Hepatic stellate cell (primary cell): ENCODE measurements at places on chromosomes 11 and 22.
A peak's percentile ranks its signal among the peaks of the same experiment; 100 is the strongest.

GRCh38 chr22:21702094-21702493, 33.5 kb downstream of the YPEL1 start:
- no peak for DNase-seq

DNA sequence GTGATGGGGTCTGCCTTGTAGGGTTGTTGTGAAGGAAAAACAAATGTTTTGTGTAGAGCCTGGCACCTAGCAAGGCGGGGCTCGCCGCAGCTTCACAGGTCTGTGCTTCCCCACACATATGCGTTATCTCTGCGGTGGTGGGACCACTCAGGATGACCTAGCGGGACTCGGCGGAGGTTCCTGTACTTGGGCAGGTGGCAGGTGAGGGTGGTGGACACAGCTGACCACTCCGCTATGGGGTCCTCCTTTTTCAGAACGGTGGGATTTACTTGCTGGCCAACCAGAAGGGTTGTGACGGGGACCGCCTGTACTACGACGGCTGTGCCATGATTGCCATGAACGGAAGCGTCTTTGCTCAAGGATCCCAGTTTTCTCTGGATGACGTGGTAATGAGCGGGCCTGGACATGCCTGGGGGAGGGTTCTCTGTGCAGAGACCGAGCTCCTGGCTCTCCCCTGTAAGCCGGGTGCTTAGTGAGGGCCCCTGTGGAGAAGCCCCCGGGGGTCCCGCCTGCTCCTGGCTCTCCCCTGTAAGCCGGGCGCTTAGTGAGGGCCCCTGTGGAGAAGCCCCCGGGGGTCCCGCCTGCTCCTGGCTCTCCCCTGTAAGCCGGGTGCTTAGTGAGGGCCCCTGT, 21.3 kb downstream of the NADSYN1 start:
- DNase-seq = no peak

DNA sequence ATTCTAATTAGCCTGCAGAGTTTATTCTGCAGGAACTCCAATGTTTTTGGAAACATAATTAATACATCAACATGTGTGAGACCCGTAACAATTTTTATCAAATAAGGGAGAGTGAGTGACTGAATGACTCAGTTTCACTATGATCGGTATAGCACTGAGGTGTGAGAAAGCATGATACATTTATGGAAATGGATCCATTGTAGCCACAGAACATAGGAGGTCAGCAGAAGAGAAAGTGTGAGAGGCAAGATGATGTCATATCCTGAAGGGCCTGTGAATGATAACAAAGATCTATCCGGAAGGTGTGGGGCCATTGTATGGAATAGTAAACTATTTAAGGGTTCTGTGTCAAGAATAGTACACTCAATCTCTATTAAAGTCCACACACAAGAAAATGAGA, 1406.1 kb upstream of the TENM4 start:
- DNase-seq = no peak

GRCh38 chr11:120739780-120740179, 228.2 kb downstream of the GRIK4 start:
- no peak for DNase-seq

DNA sequence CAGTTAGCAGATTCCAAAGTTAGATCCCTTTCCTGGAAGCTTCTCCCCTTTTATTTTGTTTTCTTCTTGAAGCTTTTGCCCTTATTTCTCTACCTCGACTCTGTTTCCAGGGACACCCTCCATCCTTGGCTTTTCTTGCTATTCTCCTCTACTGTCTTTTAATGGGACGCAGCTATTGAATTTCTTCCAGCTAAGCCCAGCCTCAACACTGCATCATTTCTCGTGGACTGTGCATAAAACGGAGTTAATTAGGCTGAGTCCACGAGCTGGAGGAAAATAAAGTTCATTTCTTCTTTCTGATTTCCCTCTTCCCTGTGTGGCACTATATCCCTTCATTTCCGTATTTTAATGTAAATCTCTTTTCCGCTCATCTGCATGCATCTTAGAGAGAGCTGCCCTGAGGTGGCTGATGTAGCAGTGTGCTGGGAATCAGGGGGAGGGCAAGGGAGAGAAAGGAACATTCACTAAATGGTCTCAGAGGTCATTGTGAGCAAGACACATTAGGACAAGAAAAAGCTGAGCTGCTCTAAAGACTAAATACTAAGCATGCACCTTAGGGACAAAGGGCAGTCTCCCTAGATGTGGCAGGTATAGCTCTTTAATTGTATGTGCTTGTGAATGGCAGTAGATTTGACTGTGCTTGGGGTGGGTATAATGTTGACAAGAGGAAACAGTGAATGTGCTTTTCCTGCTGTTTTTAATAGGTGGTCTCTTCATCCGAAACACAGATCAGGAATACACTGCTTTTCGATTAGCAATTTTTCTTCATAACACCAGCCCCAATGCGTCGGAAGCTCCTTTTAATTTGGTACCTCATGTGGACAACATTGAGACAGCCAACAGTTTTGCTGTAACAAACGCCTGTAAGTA, 1.9 kb downstream of the GRIA4 start:
- no peak for DNase-seq

DNA sequence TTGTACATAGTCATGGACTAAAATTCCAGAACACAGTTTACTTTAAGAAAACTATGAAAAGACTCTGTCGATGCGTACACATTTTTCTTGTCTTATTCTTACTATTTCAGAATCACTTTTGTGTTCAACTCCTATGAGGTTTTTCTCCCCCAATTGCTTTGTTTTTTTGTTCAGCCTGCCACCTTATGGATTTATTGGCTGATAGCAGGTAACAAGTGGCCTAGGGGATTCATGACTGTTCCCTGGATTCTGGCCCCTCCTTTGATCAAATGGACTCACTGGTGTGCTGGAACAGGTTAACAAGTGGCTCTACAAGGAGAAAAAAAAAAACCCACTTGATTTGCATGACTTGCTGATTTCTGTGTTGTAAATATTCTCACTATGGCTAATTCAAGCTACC, 10.6 kb downstream of the MMP20 start:
- no peak for DNase-seq

DNA sequence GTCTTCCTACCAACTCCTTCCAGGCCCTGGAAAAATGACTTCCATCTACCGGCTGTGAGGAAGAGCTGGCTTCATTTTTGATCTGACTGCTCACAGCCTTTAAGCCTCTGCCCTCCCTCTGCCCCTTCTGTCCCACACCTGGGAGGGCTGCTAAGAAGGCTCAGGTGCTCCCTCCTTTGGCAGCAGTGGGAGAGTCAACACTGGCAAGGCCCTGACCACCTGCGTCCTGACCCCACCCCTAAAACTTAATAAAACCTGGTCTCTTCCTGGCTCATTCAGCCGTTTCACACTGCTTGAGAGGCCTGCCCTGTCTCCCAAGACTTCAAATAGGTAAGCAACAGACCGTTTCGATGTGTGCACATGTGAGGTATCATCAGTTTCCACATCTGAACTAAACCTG, 52.1 kb upstream of the NFRKB start:
- no peak for DNase-seq

DNA sequence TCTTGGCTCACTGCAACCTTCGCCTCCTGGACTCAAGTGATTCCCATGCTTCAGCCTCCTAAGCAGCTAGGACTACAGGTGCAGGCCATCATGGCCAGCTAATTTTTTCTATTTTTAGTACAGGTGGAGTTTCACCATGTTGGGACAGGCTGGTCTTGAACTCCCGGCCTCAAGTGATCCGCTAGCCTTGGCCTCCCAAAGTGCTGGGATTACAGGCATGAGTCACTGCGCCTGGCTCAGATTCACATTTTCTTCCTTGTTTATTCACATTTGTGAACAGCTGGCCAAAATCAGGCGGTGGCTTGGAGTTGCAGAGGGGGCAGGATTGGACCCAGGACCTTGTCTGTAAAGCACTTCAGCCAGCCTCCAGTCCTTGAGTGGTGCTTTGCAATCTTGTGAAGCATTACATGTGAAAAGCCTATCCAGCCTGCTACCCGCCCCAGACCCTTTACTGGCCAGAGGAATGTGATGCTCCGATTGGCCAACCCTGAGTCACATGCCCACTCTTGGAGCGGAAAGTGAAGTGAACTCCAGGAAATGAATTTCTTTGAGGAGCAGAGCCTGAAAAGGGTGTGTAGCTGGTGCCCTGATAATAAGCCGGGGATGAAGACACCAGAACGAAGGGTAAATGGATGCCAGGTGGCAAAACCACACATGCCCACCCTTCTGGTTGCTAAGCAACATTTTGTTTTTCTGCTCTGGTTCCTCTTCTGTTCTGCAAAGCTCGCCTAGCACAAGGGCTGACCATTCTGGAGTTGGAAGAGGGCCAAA, 62.6 kb upstream of the PTPRJ start:
- peak; percentile 82 for DNase-seq

DNA sequence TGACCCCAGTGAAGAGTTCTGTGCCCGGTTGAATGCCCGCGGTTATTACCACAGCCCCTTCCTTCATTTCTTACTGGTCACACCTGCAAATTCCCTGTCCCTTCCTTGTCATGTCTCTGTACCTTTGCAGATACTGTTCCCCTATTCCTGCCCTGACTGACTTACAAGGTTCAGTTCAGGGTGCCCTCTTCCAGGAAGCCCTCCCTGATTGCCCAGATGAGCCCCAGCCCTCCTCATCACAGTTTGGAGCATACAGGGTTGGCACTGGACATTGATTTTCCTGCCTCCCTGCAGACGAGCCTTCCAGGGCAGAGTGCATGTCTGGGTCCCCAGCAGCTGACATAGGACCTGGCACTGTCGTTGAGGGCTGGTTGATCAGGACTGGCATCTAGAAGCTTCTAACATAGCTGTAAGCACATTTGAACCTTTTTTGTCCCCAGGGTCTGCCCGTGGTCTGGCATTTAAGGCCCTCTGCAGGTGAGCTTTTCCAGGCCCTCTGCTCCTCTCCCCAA, 70.4 kb upstream of the SHISAL1 start:
- no peak for DNase-seq

DNA sequence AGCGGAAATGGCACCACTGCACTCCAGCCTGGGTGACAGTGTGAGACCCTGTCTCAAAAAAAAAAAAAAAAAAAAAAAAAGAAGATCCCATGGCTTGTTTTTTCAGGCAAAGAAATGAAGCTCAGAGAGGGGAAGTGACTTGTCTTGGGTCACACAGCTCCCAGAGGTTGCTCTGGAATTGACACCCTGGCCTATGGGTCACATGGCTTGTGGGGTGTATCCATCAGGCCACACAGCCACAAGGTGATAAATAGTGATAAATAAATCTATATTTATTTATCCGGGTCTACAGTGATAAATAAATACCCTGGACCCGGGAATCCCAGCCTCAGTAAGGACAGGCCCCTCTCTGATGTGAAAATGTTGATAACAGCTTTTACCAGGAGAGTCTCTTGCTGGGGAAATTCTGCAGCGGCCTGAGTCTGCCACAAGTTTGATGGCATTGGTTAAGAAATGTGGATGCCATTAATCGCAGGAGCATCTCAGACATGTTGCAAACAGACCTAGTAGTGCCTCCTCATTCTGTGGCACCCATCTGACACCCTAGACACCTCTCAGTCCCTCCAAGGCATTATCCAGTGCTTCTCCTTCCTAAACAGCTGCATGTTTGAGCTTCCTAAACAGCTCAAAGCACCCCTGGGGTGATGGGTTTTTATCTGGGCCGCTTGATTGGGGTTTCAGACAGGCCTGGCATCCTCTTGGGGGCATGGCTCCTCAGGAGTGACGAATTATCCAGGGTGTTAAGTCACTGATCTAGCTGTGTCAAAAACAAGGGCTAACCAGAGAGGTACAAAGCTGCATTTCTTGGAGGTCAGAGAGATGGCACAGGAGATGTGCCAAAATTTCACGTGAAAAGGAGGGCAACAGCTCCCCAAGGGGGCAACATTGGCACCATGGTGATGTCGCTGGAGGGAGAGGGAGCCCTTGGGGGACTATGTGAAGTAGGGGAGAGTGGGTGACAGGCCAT, 1.9 kb upstream of the EMID1 start:
- DNase-seq = peak; percentile 6

DNA sequence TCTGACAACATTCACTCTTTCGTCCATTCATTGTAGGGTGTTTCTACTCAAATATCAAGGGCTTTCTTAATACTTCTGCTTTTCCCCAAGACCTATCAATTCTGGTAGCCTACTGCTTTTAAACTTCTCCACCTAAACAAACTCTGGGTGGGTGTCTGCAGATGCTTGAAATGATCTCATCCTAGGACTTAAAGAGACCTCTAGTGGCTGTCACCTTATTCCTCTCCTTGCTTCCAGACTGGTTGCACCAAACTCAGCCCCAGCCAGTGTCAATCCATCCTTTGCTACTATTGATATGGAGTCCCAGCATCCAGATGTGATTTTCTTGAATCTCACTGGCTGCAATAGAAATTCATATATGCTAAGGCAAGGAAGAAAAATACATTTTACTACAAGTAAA, 274.7 kb downstream of the NXPE2 start:
- DNase-seq = no peak

DNA sequence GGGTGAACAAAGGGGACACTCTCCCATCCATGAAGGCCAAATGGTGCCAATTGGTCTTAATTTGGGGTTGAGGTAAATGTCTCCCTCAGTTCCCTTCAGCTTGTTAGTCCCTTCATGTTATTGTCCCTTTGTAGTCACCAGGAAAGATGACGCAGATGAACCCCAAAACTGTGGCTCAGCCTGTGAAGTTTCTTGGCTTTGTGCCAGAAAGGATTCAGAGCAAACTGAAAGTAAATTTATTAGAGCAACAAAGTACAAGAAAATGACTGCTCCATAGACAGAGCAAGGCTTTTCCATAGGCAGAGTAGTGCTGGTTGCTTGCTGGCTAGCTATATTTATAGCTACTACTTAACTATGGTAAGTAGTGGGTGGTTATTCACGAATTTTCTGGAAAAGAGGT, 16.7 kb downstream of the OR4C3 start:
- DNase-seq = no peak

- peak; percentile 62 for DNase-seq
Measured at GRCh38 chr11:119584193-119585042, 144.6 kb downstream of the NECTIN1 start.

- DNase-seq = no peak
Measured at GRCh38 chr22:25786165-25786564, 44.2 kb downstream of the MYO18B start.

DNA sequence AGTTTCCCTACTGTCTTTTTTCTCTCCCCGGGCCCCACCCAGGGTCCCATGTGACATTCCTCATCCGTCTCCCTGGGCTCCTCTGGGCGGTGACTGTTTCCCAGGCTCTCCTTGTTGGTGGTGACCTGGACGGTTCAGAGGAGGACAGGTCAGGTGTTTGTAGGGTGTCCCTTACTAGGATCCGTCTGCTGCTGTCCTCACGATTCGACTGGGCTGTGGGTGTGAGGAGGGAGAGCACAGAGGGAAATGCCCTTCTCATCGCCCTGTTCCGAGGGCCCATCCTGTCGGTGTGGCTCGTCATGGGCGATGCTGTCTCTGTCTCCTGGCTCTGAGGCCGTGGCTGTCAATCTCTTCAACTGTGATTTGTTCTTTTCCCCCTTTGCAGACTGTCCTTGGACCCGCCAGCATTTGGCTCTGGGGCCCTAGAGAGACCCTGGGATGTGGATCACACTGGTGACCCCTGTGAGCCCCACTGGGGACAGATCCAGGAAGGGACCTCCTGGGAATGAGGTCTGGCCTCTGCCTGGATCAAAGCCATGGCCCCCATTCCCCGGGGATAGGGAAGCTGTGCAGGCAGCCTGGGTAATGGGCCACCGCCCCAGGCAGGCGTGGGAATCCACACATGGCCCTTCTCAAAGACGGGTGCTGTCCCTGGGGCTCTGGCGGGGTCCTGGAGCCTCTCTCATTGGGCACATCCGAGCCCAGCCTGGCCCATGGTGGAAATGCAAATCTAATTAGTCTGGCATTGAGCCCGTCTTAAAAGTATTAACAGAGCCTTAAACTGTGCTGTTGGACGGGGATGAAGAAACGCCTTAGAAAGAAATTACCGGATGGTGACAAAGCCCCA, 46.8 kb upstream of the KCNQ1OT1 start:
- DNase-seq = no peak

GRCh38 chr11:43856993-43857392, 23.6 kb upstream of the ALKBH3 start:
- no peak for DNase-seq
